CD8-positive, alpha-beta memory T cell (primary cell): ENCODE measurements at places on chromosomes 2 and 18.

GRCh38 chr2:64259312-64259711, 115.1 kb upstream of the PELI1 start:
- DNase-seq, result no peak

- DNase-seq, result no peak
Measured at GRCh38 chr2:18251486-18251885, 309.0 kb downstream of the RDH14 start.

- DNase-seq, result no peak
Measured at GRCh38 chr2:162591403-162592083, 247.0 kb downstream of the KCNH7 start.

GRCh38 chr2:67898595-67898994, 164.2 kb downstream of the C1D start:
- no peak for DNase-seq

DNA sequence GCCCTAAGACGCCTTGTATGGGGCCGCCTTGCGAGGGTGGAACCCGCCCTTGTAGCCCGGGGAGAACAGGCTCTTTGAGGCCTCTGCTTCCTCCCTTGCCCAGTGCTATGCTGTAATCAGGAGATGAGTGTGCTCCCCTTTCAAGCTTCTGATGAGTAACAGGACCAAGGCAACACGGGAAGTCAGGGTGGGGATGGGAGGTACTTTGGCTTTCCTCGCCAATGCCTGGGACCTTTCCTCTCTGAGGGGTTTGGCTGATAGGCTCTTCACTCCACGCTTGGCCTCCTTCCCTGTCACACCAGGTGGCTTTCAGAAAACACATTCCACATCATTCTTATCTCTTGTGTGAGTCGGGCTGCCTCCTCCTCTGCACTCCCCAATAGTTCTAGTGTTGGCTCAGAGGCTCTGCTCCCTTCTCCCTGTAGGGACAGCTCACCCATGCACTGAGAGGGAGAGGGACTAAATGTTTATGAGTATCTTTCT, 223.7 kb upstream of the TRIB2 start:
- DNase-seq, result no peak

DNA sequence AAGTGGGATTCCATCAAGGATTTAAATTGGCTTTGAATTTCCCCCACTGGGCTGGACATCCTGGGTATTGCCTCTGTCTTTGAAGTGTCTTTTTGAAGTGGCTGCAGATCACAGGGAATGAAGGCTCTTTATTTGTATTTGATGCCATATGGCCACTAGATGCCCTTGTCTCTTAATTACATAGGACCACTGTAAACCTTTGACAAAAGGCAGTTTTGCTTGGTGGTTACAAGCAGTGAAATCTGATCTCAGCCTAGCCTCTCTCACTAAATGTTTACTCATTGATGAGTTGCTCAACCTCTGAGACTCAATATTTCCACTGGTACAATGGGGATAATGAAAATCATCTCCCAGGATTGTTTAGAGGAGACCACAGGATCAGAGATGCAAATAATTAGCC, 102.2 kb downstream of the INSIG2 start:
- DNase-seq, result no peak

DNA sequence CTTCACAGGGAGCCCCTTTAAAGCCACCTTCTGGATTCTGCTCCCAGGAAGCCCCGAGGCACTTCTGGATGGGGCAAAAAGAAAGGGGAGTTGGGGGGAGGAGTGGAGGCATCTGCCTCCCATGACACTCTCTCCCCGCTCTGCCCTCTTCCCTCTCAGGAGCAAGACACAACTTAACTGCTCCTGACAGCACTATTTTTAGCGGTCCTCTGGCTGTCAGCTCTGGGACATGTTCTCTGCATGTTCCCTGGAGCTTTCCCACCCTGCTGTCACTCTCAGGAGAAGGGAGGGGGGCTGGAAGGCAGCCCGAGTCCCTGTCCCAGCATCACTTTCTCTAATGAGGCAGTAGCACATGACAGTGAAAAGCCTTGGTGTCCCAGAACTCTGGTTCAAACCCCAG, 32.3 kb downstream of the PLB1 start:
- no peak for DNase-seq

DNA sequence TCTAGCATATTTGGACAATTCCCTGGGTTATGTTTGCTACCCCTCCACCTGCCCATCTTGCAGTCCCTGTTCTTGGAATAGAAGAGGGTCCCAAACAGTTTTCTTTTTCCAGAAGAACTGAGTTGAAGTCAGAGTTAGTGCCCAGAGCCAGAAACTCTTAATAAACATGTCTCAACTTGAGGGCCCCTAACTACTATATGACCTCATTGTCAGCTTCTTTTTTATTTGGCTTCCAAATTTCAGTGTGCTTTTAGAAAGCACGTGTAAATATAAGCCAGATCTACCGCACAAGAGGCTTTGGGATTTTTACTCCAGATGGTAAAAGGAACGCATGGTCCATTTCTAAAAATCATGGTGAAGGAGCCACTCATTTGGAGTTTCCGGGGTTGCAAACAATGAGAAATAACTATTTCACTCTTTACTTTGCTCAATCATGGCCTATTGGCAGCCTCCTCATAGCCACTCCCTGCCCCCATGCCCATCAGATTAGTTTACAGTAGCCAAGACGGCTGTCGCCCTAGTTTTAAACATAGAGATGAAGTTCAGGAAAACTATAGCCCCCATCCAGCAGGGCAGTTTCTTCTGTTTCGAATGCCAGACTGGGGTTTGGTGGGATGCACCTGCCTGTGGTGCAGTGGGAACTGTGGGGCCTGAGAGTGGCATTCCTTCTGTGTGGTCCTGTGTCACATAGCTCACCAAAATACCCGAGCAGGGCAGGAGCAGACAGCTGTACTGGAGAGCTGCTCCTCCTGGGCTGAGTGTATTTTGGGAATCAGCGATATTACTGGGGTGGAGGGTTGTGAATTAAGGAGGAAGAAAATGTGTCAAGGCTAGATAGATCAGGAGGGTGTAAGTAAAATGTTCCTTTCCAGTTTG, 1.7 kb downstream of the MAPRE3 start:
- no peak for DNase-seq

GRCh38 chr2:86015699-86016098, 90.0 kb downstream of the POLR1A start:
- DNase-seq, result no peak

- no peak for DNase-seq
Measured at GRCh38 chr18:32373995-32374394, 96.7 kb downstream of the GAREM1 start.

- peak; percentile 69 for DNase-seq
Measured at GRCh38 chr18:5238371-5238976, 41.4 kb upstream of the AKAIN1 start.

GRCh38 chr2:231522418-231523180, 7.6 kb downstream of the NMUR1 start:
- no peak for DNase-seq
